CD4-positive, alpha-beta T cell treated with Interferon gamma for 1 hour (primary cell): ENCODE measurements at places on chromosomes 2 and 18.

GRCh38 chr2:238082827-238083226, 17.3 kb upstream of the ESPNL start:
- no peak for DNase-seq

DNA sequence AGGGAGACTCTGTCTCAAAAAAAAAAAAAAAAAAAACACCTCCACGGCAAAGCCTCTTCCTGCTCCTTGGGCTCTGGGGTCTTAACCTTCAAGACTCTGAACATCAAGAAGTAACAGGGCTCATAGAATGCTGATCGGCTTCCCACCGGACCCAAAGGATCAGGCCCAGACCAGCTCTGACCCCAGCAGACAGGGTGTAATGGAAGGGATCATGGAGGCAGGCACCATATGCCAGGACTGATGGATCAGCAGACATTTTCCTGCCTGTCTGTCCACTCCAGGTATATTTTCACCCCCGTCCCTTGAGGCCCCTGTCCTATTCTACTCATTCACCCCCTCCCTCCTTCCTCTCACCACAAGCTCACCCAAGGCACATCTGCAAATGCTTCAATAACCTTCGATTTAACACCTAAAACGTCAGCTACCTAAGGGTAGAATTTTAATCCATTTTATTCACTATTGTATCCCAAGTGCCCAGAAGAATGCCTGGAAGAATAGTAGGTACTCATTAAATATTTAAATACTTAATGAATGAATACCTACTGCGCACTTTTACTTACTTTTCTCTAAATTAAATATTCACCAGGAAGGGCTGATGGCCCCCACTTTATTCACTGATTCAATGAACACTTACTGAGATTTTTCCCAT, 4.6 kb upstream of the SPEG start:
- no peak for DNase-seq

DNA sequence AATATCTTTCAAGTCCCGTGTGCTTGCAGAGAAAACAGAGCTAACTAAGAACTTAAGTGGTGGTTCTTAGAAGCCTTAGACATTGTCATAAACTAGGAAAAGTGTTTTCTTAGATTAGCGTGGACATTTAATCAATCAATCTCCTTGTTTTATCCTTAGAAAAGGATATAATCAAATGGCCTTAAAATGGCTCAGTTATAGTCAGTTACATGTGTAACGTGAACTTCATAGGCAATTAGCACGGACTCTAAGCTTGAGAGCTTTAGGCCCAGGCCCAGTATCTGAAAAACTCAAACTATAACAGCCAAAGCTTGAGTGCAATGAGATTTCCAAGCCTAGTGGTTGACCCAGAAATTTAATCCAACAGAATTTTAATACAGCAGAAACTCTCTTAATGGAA, 43.5 kb upstream of the SP3 start:
- no peak for DNase-seq

DNA sequence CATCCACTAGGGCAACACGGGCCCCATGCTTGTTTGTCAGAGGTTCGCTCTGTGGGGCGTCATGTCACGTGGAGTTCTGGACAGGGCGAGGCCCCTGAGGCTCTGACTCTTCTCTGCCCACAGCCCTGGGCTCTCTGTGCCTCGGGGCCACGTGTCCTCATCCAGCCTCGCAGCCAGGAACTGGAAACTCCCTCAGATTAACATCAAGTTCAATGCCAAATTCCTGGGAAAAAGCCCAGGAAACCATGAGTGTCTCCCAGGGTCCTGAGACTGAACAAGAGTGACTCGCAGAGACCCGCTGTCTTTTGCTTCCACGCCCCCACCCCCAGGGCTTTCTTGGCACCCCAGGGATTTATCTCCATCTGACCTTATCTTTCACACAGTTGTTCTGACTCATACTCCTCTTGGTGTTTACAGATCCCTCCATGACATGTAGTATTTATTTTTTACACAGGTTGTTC, 174.0 kb upstream of the PIEZO2 start:
- DNase-seq: no peak

GRCh38 chr2:60964651-60965498, 52.6 kb upstream of the PEX13 start:
- no peak for DNase-seq

- no peak for DNase-seq
Measured at GRCh38 chr2:48531141-48531648, 1.2 kb downstream of the STON1 start.

- no peak for DNase-seq
Measured at GRCh38 chr18:44799382-44799906, 118.8 kb downstream of the SETBP1 start.

DNA sequence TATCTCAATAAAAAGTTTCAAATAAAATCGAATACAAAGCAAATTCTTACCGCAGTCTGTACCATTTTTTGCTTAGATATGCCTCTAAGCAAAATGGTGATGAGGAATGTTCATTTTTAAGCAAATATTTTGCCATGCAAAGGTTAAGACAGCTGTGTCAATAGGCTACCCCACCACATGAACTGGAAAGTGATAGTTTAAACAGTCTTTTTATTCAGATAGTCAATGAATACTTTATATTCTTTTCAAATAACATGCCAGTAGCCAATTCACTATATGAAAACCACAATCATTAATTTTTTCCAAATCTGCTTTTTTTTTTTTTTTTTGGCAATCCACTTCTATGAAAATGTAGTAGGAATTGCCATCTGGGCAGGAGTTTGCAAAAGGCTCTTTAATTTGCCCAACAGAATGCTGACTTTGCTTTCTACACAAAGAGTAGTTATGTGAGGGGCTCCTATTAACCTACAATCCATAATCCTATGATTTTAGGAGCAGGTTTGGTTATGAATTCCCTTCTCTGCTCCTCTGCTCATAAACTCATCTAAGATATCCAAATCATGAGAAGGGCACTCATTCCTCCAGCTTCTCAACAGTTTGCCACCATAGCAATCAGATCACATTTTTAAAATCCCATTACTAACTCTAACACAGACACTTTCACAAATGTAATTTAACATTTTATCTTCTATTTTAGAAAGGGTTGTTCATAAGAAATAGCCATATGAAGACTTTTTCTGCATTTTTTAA, 69.2 kb downstream of the SLC40A1 start:
- no peak for DNase-seq

DNA sequence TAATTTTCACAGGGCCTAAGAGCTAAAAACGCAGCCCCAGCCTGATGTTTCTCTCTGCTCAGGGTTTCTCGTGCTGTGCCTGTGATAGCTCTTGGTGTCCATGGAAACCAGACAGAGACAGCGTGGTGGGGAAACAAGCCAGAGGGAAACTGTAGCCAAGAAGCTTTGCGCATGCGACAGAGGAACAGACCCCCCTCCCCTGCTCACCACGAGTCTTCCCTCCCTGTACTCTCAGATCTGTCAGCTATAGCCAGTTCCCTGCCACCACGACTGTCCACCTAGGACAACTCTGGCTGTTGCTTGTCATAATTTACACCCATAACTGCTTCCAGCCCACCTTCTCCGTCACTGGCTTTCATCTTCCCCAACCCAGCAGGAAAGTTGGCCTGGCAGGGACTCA, 13.2 kb upstream of the DNAJC27 start:
- no peak for DNase-seq

DNA sequence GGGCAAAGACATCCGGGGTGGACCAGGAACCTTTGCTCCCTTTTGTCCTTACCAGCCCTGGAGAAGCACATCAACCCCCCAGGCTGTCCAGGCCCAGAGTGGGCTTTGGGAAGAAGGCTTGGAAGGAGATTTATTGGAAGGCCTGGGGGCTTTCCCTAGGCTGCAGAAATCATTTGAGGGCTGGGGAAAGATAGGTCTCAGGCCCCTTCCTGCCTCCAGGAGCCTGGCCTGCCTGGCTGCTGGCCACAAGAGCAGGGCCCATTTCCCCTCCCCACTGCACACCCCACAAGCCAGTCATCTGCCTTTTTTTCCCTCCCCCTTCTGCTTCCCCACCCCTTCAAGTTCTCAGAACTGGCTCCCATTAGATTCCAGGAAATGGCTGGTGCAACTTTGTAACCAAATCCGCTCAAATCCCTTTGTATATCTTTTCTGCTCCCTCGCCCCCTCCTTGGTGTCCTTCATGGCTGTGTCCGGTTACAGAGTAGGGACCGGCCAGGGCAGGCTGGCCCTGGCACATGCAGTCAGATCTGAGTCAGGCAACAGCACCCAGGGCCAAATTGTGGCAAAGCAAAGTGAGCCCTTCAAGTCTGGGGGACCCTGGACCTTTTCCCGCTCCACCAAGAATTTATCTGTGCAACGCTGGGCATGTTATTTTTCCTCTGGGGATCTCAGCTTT, 20.8 kb upstream of the TNP1 start:
- DNase-seq: no peak

DNA sequence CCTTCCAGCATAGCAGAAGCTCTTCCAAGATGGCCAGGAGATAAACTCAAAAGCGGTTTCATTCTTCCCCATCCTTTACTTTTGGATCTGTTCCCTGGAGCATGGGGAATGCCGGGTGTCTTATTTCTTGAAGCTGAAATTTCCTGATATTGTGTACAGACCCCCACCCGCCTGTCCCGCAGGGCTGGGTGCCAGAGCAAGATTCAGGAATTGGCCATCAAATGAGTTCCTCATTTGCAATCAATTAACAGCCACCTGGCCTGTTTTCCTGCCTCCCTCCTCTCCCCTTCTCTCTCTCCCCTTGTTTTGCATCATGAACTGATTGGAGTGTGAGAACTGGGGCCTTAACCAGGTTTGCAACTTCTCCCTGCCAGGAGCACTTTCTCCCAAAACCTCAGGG, 202.1 kb downstream of the SH3RF3 start:
- no peak for DNase-seq

DNA sequence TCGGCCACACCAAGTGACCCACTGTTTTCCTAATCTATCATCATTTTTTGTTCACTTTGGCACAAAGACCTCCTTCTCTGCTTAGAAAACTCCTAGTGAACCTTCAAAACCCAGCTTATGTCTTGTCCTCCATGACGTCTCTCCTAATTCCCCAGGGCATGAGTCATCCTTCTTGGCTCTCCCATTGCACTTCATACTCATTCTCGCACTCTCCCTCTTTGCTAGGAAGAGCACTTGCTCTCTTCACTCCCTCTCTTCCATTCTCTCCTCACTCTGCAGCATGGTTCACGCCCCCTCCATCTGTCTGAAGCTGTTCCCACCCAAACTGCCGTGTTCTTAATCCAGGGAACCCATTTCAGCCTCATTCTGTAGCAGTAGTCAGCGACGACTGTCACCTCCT, 103.9 kb downstream of the MRO start:
- DNase-seq: no peak

DNA sequence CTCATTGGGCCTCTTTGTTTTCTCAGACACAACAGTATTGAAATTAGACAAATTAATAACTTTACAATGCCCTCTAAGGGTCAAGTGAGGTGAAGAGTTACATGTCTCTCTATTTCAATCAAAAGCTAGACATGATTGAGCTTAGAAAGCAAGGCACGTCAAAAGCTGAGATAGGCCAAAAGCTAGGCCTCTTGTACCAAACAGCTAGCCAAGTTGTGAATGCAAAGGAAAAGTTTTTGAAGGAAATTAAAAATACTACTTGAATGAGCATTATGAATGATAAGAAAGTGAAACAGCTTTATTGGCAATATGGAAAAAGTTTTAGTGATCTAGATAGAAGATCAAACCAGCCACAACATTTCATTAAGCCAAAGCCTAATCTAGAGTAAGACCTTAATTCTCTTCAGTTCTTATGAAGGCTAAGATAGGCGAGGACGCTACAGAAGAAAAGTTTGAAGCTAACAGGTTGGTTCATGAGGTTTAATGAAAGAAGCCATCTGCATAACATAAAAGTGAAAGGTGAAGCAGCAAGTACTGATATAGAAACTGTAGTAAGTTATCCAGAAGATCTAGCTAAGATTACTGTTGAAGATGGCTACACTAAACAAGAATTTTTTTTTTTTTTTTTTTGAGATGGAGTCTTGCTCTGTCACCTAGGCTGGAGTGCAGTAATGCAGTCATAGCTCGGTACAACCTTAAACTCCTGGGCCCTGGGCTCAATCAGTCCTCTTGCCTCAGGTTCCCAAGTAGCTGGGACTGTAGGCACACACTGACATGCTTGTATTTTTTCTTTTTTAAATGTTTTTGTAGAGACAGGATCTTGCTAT, 65.5 kb downstream of the FAM117B start:
- no peak for DNase-seq

DNA sequence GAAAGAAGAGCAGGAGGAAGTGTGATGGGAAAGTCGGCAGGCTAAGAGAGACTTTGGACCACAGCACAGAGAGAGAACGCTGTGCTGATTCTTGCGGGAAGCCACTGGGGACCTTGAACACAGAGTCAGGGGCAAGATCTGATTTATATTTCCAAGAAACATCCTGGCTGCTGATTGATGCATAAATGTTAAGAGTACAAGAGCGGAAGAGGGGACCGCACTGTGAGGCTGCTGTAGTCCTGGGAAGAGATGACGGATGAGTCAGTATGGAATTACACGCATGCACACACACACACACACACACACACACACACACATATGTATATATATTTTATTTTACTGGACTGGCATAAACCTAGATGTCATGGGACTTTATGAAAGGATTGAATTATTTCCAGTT, 865.6 kb upstream of the ID2 start:
- no peak for DNase-seq

- DNase-seq: no peak
Measured at GRCh38 chr18:49742316-49743116, 70.8 kb downstream of the ACAA2 start.

DNA sequence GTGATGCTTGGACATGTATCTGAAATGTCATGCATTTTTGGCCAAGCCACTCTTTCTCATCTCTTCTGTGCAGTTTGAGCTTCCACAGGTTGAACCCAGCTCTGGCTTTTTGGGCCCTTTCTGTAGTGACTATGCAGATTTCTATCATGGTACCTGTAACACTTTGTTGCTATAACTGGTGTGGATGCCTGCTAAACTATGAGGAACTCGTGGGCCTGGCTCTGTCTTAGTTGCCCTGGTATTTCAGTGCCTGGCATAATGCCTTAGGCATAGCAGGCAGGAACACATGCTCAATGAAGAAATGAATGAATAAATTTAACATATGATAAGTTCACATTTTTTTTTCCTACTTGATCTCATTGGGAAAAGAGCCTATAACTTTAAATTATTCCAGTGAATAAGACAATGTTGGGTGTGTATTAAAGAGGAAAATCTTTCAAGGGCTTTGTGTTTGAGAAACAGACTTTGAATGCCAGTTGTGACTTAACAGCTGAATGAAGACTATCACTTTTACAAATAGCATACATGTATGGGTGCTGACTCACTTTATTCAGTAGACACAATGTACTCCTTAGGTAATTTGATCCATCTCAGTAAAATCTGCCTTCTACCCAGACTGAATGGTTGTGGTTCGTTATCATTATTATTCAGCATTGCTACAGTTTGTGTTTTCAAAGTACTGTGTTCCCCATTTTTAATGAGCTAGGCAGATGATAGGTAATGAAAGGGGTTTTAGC, 86.4 kb upstream of the MAP4K3 start:
- DNase-seq: no peak

GRCh38 chr18:54440292-54440691, 82.6 kb downstream of the C18orf54 start:
- DNase-seq: no peak

DNA sequence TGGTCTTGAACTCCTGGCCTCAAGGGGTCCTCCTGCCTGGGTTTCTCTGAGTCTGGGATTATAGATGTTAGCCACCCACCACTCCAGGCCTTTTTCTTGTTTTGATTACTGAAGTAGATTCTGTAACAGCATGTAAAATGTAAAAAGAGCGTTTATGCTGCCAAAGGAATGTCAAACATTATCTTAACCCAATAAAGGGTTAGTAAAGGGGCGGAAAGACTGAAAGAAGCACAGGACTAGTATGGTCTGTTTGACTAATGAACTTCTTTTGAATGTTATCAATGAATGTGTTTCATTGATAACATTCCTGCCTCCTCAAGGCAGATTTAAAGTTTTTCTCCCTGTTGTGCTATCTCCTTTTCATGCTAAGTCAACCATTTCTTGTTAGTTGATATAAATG, 29.4 kb downstream of the GPD2 start:
- no peak for DNase-seq
